ENCODE measurements at places on chromosomes 1 and 21. TPM values are rescaled to one million over a fixed set of nuclear protein-coding genes. Genes with fewer than 3 reads are reported as not detected.

Gene MYBPH
- total RNA-seq, result not detected

- no peak for DNase-seq
These were observed 382.0 kb downstream of the NUF2 start for GRCh38 chr1:163703794-163704193.

- DNase-seq, result no peak
These were observed 52.5 kb upstream of the CNIH3 start for GRCh38 chr1:224563666-224564065.

Gene MFSD2A
- total RNA-seq, result 2.9 TPM

DNA sequence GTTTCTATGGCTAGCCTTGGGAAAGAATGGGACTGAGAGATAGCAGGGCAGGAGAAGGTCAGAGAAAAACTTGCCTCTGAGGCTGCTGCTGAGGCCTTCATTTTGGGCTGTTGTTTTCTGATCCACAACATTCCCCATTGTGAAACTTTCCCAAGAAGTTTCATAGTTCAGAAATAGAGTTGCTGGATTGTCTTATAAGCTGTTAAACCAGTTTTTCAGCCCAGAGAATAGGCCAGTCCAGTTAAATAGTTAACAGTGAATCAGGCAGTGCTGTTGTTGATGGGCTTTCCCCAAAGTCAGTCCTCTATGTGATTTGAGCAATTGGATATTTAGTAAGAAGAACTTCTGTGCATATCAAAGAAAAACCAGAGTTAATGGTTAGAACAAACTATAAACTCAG is 77.0 kb downstream of the C21orf91 start:
- no peak for DNase-seq

- no peak for DNase-seq
These were observed 57.5 kb upstream of the IPO9 start for GRCh38 chr1:201771466-201771865.

Gene CFAP107
- total RNA-seq, result not detected

- no peak for DNase-seq
These were observed 121.9 kb downstream of the CAMTA1 start for GRCh38 chr1:6907201-6907600.

DNA sequence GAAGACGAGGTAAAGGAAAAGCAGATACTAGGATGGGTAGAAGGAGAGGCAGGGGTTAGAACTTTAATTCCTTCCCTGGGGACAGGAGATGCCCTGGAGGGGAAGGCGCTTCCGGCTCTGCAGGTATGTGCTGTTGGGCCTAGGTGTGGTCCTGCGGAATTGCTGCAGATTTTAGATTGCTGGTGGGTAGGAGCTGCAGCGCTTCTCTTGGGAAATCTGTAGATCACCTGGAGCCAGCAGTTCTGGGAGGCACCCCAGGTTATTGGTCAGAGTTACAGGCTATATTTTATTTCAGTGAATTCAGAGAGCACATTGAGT is 1.1 kb downstream of the MGST3 start:
- no peak for DNase-seq

Gene LRRC3
- total RNA-seq, result 0.71 TPM

DNA sequence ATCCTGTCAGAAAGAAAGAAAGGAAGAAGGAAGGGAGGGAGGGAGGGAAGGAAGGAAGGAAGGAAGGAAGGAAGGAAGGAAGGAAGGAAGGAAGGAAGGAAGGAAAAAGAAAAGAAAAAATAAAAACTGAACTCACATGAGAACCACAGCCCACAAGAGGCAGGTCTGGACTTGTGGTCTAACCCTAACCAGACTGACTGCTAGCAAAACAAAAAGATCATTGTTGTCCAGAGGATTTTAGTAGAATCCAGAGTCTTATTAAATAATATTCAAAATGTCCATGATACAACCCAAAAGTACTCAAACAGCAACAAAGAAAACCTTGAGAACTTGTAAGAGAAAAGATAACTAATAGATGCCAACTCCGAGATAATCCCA is 4.7 kb upstream of the ITGB2 start:
- DNase-seq, result no peak
